Activated CD4-positive, alpha-beta T cell treated with anti-CD3 and anti-CD28 coated beads for 24 hours (primary cell): ENCODE measurements at places on chromosomes 12 and 14.

- DNase-seq = no peak
Measured at GRCh38 chr14:103288076-103288766, 45.8 kb upstream of the EIF5 start.

GRCh38 chr14:106039400-106039799 lies 513.0 kb downstream of the TMEM121 start:
- DNase-seq = peak; percentile 43

- DNase-seq = no peak
Measured at GRCh38 chr12:25877446-25877845, 81.0 kb upstream of the RASSF8 start.

GRCh38 chr14:97539411-97539795 lies 742.2 kb downstream of the VRK1 start:
- no peak for DNase-seq

- no peak for DNase-seq
Measured at GRCh38 chr12:65827827-65828231, 3.5 kb downstream of the HMGA2 start.

DNA sequence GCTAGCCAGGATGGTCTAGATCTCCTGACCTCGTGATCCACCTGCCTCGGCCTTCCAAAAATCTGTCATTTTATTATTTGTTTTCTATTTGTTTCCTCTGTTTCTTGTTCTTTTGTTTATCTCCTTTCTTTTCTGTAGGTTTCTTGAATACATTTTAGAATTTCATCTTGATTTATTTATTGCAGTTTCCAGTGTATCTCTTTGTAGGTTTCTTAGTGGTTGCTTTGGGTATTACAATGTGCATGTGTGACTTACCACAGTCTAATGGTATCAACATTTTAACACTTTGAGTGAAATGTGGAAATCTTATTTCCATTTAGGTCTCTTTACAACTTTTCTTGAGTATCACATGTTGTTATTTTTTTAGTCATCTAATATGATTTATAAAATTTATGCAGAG lies 29.9 kb upstream of the MUCL1 start:
- no peak for DNase-seq

DNA sequence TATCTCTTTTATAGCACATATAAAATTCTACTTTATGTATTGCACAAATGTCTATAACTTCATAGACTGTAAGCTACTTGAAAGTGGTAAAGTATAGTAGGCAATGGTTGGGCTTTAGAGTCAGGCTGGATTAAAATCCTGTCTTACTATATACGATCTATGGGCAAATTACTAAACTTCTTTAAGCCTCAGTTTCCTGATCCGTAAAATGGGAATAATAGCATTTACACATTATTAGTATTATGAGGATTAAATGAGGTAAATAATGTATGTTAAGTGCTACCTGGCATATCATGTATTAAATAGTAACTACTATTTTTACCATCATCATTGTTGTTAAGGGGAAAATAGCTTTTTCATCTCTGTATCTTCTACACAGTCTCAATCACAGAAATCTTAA lies 14.4 kb downstream of the POLE2 start:
- no peak for DNase-seq

- DNase-seq = no peak
Measured at GRCh38 chr12:8980137-8980536, 9.2 kb upstream of the KLRG1 start.

GRCh38 chr14:38329246-38329645 lies 73.4 kb upstream of the CLEC14A start:
- DNase-seq = no peak
